ENCODE measurements at places on chromosomes 7 and 10.

DNA sequence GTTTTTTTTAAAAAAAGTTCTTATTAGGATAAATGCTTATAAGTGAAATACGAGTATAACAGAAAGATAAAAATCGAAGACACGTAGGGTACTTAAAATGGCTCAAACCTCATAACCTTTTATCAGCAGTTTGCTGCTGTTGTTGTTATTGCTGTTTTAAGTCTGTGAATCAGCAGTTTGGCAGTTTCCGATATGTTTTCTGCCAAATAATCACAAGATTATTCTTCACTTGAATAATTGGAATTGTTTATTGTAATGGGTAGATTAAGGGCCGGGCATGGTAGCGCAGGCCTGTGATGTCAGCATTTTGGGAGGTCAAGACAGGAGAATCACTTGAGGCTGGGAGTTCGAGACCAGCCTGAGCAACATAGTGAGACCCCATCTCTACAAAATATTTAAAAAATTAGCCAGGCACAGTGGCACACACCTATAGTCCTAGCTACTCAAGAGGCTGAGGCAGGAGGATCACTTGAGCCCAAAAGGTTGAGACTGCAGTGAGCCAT lies 177.6 kb downstream of the VTI1A start:
- no peak for DNase-seq

DNA sequence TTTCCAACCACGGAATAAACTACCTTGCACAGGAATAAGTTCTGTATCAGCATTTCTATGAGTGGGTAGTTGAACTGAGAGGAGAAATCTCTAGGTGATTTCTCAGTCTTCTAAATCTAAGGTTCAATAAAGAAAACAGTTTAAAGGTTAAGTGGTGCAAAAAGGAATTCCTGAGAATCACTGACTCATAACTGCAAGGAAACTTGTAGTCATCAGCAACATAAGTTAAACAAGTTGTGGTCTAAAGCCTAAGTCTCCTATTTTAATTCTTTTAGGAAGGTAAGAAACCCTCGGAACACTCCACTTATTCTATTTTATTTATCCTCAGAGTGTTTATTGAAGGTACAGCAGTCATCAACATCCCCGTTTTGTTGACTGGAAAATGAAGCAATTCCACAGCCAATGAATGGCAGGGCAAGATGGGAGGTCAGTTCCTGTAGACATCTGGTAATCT lies 92.4 kb upstream of the PIK3CG start:
- no peak for DNase-seq

DNA sequence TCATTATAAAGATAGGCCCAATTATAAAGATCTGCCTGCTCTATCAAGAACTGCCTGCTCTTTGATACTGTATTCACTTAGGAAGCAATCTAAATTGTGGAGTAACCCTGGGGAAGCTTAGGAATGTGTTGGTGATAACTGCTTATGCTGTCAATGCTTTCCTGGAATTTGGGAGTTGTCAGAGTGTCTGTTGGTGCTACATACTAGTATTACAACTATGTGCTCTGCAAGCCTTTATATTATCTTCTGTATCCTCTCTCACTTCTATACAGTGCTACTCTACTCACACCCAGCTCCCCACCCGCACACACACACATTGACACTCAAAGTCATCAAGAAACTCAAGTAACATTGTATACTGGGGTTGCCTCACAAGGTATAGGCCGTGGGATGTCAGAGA lies 6.1 kb downstream of the ZNF277 start:
- DNase-seq = no peak

- DNase-seq = no peak
Observed at GRCh38 chr7:139588632-139589031, 65.1 kb downstream of the CLEC2L start.

DNA sequence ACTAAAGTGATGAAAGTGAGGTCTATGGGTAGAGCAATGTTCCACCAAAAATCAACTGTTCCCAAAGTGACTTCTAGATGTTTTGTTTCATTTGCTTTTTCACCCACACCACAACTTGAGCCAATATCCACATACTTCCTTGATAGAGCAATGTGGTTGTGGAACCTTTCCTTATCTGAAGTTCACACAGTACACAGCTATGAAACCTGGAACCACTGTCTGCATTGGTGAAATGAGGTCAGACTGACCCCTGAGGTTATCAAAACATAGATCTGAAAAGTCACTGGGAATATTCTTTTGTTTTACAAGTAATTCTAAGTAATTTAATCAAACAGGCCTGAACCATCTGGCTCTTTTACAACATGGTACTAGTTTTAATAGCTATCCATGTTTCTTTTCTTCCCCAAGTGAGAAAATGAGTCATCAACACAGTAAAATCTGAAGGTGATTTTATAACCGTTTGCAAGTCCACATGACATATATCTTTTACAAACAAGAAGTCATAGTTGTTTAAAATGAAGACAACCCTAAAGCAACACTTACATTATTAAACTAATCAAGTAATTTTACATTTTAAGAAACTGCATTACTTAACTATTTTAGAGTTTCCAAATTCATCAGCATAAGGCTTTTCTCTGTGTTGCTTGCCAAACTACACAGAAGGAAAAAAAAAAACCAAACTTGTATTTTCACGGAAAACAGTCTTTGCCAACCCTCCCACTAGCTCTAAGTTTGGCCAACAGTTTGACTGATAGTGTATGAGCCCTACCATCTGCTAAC lies 80.3 kb downstream of the LRRC17 start:
- DNase-seq = no peak

- DNase-seq = no peak
Observed at GRCh38 chr7:36591636-36592035, 132.7 kb downstream of the AOAH start.

DNA sequence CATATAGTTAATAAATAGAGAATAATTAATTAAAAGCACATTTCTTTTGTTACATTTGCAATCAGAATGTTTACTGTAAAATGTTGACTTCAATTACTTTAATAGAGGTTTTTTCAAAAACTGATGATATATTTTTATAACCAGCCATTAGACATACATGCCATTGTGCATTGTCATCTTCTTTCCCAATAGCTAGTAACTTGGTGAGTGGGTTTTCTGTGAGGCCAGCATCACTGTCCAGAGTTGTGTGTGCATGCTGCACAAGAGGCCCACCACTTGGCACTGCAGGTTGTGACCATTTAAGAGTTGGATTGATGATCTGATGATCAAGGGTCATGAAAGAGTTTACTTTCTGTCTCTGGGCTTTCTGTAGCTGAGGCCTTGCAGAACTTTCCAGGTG lies 46.5 kb downstream of the TFEC start:
- no peak for DNase-seq

DNA sequence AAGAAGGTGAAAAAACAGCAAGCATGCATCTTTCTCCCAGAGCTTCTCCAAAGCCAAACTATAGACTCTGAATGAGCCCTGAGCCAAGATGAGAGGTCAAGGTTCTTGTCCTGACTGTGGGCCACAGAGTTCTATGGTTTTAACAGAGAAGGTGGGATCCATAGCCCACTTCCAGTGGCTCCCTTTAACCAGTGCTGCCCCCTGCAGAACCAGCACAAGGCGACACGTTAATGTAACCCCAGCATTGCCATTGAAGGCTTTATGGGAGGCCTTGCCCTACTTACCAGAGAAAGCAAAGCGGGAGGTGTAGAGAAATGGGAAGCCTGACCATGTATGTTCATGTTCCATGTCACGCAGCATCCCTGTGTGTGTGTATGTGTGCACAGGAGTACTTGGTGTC lies 243.6 kb downstream of the PRPF18 start:
- DNase-seq = no peak

DNA sequence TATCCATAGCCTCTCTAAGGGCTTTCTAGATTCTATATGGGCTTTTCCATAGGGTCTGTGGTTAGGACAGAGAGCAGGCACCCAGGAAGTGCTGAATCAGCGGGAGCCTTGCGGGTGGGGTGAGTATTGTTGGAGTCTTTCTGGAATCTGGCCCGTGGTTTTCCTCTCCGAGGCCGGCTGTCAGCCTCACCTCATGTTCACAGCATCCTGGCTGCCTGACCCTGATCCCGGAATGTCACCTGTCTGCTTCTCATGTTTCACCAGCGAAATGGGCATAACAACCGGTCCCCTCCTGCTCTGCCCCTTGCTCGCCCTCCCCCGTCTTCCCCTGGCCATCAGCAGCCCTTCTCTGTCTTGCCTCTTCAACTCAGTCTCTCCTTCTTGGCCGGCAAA lies 36.5 kb downstream of the DDIT4 start:
- no peak for DNase-seq

DNA sequence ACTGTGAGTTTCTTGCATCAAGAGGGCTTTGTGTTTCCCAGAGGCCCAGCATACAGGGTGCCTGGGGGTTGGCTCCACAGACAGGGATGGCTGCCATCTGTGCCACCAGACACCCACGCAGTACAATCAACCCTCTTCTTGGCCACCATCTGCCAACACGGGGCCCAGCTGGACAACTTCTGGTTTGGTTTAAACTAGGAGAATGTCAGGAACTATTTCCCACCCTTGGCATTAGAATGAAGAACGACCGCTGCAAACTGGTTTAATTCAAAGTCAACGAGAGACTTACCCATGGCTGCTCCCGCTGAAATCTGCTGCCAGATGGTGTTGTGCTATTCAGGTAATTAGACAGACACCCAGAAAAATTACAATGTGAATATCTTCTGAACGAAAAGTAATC lies 27.8 kb downstream of the NMT2 start:
- DNase-seq = no peak

DNA sequence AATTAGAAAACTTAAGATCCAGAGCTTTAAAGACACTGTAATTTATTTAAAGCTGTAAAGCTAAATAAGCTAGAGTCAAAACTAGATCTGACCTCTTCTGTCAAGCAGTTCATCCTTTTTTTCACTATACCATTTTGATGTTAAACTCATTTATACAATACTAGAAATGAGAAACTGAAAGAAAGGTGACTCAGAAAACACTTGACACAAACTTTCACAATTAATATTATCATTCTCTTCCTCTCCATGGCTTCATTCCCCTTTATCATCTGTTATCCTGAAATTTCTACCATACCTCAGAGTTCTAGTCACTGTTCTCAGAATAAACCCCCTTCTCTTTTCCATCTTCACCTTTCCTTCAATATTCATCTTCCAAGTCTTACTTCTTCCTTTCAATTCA lies 1.3 kb downstream of the FIGNL1 start:
- DNase-seq = no peak

GRCh38 chr10:95556994-95557767 lies 4.0 kb downstream of the SORBS1 start:
- DNase-seq = no peak

- DNase-seq = no peak
Observed at GRCh38 chr7:27943241-27943640, 203.3 kb downstream of the TAX1BP1 start.

DNA sequence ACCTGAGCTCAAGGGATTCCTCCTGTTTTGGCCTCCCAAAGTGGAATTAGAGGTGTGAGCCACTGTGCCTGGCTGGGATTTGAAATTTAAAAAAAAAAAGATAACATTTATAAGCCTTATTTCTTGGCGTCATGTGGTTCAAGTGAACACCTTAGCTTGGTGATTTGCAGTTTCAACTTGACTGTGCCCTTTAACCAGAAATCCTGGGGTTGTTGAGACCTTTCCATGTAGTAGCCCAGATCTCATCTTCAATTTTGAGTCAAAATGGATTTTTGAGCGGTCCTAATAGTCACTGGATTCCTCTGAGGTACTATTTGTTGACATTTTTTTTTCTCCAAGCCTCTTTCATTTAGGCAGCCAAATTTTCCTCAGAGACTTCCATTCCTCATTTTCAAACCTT lies 29.5 kb upstream of the FBXW4 start:
- DNase-seq = no peak

DNA sequence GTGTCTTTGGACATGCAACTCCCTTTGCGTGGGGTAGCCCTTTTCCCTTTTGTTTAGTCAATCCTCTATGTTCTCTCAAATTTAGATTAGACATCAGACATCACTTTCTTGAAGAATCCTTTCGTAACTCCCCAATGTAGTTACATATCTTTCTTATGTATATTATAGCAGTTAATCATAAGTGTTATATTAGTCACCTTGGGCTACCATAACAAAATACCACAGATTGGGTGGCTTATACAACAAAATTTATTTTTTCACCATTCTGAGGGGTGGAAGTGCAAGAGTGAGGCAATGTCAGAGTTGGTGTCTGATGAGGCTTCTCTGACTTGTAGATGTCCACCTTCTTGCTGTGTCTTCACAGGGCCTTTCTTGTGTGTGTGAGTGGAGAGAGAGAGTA lies 105.7 kb downstream of the PHTF2 start:
- DNase-seq = no peak

DNA sequence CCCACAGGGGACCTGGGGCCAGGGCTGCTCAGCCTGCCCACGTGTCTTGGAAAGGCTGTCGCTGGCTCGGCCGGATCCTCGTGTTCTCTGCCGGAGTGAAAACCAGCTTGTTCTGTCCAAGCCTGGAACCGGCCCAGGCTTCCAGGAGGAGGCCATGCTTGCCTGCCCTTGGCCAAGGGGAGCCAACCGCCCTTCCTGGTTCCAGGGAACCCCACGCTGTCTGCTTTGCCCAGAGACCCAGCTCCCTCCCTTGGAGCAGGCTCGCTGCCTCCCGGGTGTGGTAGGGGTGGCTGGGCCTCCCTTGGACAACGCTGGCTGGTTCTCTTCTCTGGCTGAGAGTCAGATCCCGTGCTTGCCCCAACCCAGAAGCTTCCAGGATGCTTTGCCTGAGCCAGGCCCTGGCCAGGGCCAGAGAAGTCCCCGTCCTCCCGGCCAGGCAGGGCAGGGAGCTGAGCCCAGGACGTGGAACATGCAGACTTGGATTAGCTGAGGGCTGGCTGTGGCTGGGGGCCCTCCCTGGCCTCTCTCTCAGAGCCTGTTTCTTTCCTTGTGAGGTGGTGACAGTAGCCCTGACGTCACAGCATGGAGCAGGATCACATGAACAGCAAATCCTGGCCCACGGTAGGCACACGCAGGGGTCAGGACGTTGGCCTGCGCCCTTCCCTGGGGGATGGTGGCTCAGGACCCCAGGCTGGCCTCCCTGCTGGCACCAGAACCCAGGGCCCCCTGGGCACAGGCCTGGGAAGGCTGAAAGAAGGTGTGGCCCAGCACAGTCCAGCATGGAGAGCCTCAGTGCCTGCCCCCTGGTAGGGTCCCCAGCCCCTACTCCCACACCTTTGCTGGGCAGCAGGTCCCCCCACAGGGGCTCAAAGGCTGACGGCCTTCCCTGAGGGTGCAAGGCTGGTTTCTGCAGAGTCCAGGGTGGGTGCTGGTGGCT lies 67.5 kb downstream of the PWWP2B start:
- DNase-seq = no peak

GRCh38 chr10:61606959-61607907 lies 55.5 kb upstream of the CABCOCO1 start:
- no peak for DNase-seq

- no peak for DNase-seq
Observed at GRCh38 chr10:110042181-110042580, 34.4 kb downstream of the ADD3 start.
